NCI-H1048 (cell line): ENCODE measurements at places on chromosomes 7 and 10.

DNA sequence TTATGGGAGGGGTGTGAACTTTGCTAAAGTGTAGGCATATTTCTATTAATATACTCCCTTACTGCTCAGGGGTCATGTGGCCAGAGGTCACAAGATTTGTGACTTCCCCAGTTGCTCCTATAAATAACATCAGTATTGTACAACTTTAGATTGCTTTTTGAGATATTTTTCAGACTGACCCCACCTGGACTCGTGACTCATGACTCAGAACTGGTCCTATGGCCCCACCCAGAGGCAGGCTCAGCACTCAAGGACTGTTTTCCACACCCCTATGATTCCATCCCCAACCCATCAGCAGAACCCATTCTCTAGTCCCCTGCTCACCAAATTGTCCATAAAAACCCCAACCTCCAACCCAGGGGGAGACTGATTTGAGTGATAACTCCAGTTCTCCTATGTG is 2.7 kb upstream of the CUL2 start:
- no peak for DNase-seq

DNA sequence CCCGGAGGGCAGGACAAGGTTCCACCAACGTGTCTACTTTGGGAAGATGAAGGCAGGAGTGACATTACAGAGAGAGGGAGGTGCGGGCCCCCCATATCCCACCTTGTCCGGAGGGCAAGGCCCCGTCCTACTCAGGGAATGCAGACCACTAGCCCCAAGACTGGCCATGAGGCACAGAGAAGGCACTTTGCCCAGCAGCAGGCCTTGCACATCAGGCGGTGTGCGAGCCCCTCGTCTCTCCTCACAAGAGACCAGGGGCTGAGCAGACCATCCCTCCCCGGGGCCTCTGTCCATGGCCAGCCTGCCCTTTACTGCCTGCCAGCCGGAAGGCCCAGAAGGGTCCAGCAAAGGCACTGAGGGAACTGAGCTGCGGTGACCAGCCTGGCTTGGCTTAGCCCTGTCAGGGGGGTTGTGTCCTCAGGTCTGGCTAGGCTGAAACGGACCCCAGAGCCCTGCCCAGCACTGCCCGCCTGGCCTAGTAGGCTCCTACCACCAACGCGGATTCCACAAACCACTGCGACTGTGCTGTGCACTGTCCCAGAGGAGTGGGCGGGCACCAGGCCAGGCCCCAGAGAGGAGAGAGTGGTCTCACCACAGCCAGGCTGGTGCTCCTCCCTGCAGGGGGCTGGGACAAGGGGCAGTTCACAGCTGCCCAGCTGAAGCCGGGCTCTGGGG is 16.7 kb downstream of the CAMK2B start:
- DNase-seq, result no peak

GRCh38 chr7:37208528-37208927 is 240.1 kb downstream of the ELMO1 start:
- peak; percentile 10 for DNase-seq

GRCh38 chr10:124160176-124160575 is 66.8 kb upstream of the CHST15 start:
- no peak for DNase-seq

GRCh38 chr7:55569269-55569663 is 3.0 kb downstream of the VOPP1 start:
- DNase-seq, result no peak

GRCh38 chr7:131550846-131551245 is 5.6 kb downstream of the PODXL start:
- no peak for DNase-seq
